ENCODE measurements at places on chromosomes 5 and 9.

- no peak for DNase-seq
Measured at GRCh38 chr9:135644631-135645218, 5.4 kb upstream of the GLT6D1 start.

DNA sequence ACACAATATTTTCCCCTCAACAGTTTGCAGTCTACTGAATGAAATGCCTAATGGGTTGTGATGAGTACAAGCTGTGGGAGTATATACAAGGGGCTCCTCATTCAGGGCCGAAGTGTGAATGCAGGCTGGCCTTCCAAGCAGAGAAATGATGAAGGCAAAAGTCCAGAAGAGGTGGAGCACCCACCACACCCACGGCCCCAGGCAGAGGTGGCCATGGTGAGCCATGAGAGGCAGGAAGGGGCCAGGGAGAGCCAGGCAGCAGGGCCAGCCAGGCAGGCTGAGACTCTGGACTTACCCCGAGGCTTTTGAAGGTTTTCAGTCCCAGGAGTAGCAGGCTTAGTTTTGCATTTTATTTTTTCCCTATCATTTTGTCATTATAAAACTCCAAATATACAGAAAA is 218.1 kb downstream of the AUH start:
- no peak for DNase-seq

DNA sequence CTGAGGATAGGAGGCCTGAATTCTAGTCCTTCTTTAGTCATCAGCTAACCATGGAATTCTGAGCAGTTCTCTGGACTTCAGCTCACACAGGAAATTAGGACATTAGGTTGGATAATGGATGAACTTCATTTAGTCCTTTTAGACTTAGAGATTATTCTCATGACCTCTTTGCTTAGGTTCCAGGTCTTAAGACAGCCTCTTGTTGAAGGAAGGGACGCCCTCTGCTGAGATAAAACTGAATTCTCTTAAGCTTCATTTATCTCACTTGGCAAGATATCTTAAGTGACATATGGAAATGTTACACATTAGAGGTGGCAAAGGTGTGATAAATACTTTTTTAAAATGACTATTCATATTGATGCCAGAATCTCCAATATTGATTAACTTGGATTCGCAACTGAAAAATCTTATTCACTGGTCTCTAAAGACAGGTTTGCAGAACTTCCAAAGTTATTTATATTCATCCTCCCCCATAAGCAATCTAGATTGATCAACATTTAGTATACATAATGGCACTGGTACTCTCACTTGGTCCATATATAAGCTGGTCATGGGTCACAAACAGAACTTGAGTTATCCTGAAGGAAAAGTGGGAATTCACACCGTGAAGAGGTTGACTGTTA is 16.9 kb upstream of the ZNF366 start:
- no peak for DNase-seq

GRCh38 chr9:115425601-115426000 is 307.6 kb upstream of the TNC start:
- DNase-seq = no peak

GRCh38 chr9:126217250-126217653 is 109.4 kb upstream of the MVB12B start:
- no peak for DNase-seq

- no peak for DNase-seq
Measured at GRCh38 chr9:78187763-78188484, 48.0 kb upstream of the CEP78 start.

DNA sequence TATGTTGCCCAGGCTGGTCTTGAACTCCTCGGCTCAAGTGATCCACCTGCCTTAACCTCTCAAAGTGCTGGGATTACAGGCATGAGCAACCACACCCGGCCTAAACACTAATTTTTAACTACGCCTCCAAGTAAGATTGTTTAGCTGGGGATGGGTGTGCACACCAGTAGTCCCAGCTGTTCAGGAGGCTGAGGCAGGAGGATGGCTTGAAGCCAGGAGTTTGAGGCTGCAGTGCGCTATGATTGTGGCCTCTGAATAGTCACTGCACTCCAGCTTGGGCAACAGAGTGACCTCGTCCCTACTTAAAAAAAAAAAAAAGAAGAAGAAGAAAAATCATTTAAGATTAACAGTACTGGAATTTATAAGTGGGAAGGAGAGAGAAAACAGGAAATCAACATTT is 90.8 kb upstream of the NR5A1 start:
- DNase-seq = no peak

GRCh38 chr5:42490831-42491230 is 67.6 kb downstream of the GHR start:
- no peak for DNase-seq

GRCh38 chr5:39943811-39944210 is 519.0 kb upstream of the DAB2 start:
- no peak for DNase-seq

DNA sequence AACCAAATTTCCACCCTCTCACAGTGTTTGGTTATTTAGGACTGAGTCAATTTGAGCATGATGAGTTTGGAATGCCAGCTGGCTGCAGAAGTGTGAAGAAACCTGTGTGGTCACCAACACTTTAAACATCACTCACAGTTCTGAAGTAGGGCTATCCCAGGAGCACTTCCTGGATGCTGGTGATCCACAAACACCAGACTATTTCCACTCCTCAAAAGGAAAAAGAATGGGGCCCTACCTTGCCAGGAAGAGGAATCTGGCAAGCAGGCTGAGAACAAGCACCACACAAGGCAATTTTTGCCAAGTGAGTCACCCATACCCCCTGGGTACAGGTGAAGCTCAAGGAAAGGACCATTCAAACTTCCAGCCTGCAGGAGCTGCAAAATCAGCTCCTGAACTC is 294.2 kb upstream of the PTGER4 start:
- no peak for DNase-seq

DNA sequence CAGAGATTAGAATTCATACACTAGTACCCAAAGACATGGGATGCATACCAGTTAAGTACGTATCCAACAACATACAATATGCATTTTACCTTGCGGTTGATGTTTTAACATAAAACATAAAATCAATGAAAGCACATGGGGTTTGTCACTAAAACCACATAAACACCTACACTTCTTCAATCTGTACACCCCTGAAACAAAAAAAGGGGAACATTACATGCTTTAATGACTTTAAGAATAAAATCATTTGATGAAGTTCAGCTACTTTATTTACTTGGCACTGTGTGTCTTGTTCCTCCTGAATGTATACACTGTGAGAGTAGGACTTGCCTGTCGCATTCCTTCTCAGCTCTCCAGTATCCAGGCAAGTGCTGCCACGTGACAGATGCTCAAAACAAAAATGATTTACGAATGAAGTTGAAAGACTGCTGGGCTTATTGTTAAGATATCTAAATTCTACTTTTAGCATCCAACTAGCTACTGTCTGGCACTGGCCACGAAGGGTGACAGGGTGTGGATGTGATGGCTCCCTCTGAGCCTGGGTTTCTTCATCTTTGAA is 21.0 kb downstream of the TNFSF15 start:
- no peak for DNase-seq

- DNase-seq = no peak
Measured at GRCh38 chr9:134014946-134015345, 10.3 kb upstream of the BRD3OS start.

DNA sequence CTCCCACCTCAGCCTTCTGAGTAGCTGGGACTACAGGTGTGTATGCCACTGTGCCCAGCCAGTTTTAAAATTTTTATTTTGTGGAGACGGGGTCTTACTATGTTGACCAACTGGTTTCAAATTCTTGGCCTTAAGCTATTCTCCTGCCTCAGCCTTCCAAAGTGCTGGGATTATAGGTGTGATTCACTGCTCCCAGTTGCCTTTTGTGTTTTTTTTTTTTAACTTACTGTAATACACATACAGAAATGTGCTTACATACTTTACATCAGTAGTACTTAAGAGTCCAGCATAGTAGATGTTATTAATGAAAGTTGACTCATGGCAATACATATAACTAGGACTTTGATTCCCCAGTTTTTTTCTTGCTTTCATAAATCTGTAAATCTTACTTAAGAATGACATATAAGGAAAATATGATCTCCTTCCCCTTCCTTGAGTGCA is 4.7 kb downstream of the MAN2A1 start:
- DNase-seq = no peak

DNA sequence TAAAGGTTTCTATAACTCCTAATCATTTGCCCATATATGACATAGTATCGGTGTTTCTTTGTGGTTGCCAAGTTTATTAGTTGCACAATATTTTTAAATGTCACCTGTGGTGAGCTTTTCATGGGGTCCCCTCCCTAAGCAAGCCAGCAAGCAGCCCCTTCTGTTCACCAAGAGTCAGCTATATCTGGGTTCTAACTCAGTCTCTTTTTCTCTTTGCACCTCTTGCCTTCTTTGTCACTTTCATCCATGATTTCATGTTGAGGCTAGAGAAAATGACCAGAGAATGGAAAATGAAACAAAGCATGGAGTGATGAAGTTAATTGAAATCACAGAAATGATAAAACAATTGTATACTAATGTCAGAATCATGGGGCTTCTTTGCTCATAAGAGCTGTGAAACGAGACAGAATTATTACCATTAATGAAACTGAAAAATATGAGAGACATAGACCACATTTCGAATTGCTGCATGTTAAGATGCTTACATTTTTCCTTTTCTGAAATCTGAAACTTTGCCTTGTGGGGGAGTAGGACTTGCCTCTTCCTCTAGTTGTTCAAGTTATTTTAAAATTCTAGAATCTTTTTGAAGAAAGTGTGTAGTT is 75.7 kb downstream of the CAMK4 start:
- DNase-seq = no peak

GRCh38 chr5:176296-176823 is 14.9 kb upstream of the LRRC14B start:
- DNase-seq = no peak

- no peak for DNase-seq
Measured at GRCh38 chr9:16750553-16750952, 119.9 kb downstream of the BNC2 start.

GRCh38 chr5:157049605-157050004 is 9.3 kb downstream of the HAVCR1 start:
- DNase-seq = no peak

DNA sequence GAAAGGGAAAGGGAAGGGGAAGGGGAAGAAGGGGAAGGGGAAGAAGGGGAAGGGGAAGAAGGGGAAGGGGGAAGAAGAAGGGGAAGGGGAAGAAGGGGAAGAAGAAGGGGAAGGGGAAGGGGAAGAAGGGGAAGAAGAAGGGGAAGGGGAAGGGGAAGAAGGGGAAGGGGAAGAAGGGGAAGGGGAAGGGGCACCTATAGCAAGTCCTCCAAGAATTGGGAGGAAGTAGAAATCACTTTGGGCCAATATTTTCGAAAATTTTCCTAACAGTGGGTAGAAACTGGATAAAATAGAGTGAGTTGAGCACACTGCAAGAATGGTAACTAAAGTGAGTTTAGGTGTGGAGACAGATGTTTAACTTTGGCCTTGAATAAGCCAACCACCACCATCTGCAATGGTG is 915.3 kb downstream of the DNAH5 start:
- no peak for DNase-seq

- DNase-seq = no peak
Measured at GRCh38 chr5:160174780-160175437, 54.4 kb upstream of the FABP6 start.

GRCh38 chr5:80745490-80745889 is 90.7 kb upstream of the DHFR start:
- no peak for DNase-seq

DNA sequence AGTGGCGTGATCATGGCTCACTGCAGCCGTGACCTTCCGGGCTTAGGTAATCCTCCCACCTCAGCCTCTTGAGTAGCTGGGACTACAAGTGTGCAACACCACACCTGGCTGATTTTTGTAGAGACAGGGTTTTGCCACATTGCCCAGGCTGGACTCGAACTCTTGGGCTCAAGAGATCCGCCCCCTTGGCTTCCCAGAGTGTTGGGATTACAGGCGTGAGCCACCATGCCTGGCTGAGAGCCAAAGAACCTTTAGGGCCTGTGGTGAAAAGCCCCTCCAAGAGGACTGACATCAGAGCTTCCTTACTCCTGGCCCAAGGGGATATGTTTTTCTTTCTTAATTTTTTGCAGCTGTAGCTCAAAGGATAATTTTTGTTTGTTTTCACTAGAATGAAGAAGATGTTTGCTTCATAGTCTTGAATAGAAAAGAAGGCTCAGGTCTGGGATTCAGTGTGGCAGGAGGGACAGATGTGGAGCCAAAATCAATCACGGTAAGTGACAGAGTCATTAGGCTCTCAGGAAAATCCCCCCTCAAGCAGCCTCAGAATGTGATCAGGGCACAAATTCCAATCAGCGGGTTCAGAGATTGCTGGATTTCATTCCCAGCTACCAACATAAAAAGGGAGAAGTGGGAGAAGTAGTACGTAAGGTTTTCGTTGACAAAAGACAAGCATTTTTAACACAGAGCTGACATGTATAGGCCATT is 77.1 kb downstream of the GOLPH3 start:
- DNase-seq = no peak

DNA sequence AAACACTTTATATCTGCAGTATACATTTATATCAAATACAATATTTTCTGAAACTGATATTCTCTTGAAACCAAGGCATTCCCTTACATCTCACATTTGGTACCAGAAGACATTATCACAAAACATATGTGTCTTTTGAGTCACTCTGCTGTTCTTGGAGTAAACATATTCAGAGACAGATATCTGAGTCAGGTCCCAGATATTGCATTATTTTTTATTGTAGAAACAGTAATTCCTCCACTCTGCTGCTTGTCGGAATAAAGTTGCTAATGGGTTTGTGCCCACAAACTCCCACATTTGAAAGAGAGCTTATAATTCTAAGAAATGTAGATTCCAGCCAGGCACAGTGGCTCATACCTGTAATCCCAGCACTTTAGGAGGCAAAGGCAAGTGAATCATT is 261.1 kb upstream of the DAPK1 start:
- DNase-seq = no peak

GRCh38 chr9:114184071-114184470 is 28.7 kb downstream of the COL27A1 start:
- DNase-seq = no peak

- DNase-seq = no peak
Measured at GRCh38 chr5:168765551-168766425, 186.6 kb upstream of the PANK3 start.

GRCh38 chr9:92706218-92706940 is 36.4 kb upstream of the IPPK start:
- DNase-seq = peak; percentile 59

DNA sequence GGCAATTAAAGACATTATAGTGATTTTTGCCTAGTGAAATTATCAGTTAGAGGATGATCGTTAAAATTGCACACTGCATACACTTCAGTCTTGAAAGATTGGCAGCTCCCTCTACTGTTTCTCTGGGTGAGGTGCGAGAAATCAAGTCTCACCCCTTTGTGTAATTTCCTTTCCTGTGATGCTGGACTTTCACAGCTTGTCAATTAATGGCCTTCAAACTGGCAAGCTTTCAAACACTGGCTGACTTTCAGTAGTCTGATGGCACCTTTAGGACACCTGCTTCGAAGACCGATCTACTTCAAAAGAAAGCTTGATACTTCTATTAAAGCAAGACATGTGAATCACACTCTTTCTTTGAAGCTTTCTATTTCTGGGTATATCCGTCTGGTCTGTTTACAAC is 706.7 kb upstream of the PTPRD start:
- no peak for DNase-seq

Measured in activated CD4-positive, alpha-beta T cell treated with anti-CD3 and anti-CD28 coated beads, Interleukin-2, amount 10 ng/mL, durations not matched to agents 7 days and 5 days (primary cell).